Renal cortical epithelial cell (primary cell): ENCODE measurements at places on chromosomes 2 and 18.
A peak's percentile ranks its signal among the peaks of the same experiment; 100 is the strongest.

GRCh38 chr2:188345020-188345419, 53.3 kb downstream of the GULP1 start:
- peak; percentile 12 for DNase-seq

DNA sequence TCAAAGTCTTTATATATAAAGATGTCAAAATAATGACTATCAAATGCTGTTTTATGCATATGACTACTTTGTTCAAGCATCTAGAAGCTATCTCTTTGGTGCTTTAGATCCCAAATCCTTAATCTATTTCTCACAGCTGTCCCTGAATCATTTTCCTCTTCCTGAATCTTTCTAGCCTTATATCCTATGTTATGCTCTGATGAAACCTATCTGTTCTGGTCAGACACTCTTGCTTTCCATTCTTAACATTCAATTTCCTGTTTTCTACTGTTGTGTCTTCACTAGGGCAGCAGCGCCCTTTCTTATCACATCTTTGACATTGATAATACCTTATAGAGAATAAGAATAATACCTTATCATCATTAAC, 6.3 kb upstream of the PARD3B start:
- no peak for DNase-seq

GRCh38 chr2:6309415-6310255, 556.1 kb downstream of the CMPK2 start:
- DNase-seq = no peak

DNA sequence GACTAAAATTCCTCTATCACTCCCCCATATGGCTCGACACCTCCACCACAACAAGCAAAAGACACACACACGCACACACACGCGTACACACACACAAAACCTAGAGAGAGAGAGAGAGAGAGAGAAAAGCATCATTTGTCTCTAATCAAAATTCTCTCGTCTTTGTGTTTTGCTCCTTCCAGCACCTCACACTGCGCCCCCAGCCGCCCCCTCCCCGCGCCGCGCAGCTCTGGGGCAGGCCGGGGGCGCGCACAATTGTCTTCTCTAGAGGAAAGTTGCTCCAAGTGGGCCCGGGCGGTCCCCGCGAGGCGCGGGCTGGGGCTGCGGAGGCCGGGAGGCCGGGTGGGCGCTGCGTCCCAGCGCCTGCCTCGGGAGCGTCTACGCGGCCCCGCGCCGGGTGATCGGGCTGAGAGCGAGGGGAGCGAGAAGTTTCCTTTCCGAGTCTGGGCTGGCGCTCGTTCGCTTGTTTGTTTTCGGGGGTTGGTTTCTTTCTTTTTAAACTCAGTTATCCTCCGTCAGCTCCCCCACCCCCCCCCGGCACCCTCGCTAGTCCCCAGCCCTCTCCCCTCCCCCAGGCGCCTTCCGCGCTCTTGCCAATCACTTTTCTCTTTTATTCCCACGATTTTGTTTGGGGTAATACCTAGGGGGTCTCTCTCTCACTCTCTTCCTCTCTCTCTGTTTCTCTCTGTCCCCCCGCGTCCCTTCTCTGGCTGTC, 4.1 kb downstream of the ZEB2 start:
- DNase-seq = no peak

GRCh38 chr2:209389171-209389618, 34.7 kb upstream of the MAP2 start:
- no peak for DNase-seq

DNA sequence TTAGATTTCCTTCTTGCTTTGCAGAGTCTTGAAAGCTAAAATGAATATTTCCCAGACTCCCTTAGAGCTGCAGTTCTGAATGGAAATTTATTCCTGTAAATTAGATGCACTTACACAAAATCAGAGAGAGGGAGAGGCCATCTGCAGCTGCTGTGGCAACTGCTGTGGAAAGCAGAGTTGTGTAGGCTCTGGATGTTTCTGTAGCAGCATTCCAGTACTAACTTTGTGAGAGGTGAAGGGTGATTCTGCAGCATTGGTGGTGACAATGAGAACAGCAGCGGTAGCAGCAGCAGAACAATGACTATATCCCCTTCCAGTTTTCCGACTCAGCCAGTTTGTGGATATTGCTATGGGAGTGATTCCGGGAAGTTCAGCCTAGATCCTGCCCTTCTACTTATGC, 433.0 kb upstream of the REG3G start:
- DNase-seq = no peak

DNA sequence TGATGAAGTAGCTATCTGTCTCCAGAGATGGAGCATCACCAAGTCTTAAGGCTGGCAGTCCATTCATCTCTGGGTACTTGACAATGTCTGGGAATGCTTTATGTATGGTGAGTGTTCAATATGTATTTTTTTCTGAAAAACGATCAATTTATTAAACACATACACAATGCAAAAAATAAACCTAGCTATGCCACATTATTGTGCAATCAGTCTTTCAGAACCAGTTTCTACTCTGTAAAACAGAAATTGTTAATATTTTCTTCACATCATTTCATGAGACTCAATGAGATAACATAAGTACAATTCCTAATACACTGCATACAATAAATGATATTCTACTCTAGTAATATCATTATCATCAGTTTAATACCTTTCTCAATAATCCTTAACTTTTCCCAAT, 122.5 kb downstream of the PIGN start:
- no peak for DNase-seq

DNA sequence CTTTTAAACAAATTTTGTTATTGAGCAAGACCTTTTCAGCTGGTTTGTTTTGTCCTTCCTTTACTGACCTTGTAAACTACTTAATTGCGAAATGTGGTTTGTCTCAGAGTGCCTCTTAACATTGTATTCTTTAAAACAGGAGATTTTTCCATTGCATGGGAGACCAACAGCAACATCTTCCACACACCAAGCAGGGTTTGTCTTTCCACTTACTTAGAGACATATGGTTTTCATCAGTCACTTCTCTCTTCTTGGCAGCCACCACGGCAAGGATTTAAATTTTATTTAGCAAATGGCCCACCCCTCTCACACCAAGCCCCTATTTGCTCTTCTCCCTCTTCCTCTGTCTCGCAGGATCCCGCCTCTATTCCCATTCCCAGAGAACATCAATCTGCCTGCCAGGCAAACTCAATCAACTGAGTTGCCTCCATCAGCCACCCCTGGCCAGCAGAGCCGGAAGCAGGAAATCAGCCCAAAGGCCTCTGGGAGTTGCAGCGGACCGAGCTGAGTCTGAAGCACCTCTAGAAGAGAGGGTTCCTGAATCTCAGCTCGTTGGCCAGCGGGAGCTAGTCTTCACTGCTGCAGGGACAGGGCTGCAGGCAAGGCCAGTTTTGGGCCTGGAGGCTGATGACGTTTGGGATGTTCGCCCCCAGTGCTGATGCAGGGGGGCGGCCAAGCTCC, 11.3 kb upstream of the CIB4 start:
- DNase-seq = peak; percentile 69

- DNase-seq = no peak
Measured at GRCh38 chr2:122804494-122804893, 1049.0 kb downstream of the TSN start.

DNA sequence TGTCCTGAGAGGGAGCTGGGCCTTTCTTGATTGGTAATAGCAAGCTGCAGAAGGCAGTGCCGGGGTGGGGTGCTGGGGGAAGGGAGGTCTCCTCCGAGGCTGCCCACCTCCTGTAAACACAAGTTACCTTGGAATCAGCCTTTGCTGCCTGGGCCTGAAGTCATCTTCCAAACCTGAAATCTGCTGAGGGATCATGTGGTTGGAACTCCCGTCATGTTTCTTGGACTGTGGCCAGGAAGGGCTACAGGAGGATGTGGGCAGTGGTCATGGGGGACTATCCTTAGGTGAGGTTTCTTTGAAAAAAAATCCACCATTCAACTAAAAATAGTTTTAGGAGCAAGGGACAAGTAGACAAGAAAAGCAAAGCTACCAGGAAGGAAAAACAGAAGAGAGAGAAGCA, 74.2 kb downstream of the CDK15 start:
- no peak for DNase-seq

- peak; percentile 30 for DNase-seq
Measured at GRCh38 chr2:38039121-38039910, 36.6 kb downstream of the CYP1B1 start.

- DNase-seq = no peak
Measured at GRCh38 chr18:68499141-68499540, 215.8 kb downstream of the TMX3 start.

GRCh38 chr2:227717687-227718567, at the start of gene SLC19A3:
Gene SLC19A3 (minus strand): TSS chr2:227718028. CDS start chr2:227702318, 15,710 bp downstream.
- DNase-seq = peak; percentile 82

GRCh38 chr2:174794851-174795374, 30.6 kb upstream of the CHRNA1 start:
- no peak for DNase-seq

DNA sequence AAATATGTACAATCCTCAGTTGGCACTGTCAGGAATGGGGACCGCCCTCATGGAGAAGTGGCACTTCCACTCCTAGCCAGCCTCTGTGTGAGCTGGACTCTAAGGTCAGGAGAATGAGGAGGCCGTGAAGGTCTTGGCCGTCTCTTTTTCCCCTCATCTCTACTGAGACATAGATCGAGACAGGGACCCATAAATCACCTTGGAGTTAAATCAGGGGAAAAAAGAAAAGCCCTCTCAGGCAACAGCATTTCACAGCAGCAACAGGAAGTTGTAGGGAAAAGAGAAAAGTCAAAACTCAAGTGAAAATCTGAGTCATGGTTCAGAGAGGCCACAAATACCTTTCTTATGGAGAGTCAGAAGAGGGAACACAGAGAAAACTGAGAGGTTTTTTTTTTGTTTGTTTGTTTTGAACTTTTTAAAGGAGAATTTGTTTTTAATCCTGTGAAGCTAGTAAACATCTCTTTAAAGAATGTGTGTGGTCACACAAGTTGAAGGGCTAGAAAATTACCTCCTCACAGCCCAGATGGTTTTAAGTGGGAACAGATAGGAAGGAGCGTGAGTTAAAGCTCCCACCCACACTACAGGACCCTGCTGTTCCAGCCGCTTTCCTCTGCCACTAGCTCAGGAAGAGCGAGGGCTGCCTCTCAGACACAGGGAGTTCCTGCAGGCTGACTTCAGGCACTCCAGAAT, 30.6 kb upstream of the CYP1B1 start:
- peak; percentile 91 for DNase-seq

DNA sequence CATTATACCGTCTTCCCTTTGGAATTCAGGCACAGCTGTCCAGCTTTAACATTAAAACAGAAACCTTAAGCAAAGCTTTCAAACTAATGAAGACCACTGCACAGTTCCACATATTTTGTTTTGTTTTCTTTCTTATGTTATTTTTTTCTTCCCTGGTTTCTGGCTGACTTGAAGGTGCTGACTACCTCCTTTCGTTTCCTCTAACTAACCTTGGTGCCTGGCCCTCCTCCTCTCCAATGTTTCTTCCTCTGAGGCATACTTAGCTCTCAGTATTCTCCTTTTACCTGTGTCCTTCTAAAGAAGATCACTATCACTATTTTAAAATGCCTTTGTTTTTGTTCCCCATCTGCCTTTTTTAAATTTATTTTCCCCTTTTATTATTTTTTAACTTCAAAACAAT, 433.3 kb upstream of the SPHKAP start:
- no peak for DNase-seq

DNA sequence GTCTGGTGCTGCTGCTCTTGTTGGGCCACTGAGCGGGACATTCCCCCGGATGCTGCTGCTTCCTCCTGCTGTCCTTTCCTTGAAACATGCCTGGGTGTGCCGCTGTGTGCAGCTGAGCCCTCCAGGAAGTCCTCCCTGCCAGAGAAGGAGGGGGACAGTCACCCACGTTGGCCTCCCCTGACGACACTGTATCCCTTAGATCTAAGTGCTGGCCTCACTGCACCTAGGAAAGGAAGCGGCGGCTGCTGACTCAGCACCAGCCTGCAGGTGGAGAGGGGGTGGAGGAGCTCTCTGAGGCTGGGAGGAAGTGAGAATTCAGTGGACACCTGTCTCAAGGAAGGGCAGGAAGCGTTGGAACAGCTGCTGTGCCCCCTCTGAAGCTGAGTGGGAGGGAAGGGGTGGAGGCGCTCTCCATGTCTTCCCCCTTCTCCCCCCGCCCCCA, 239.8 kb downstream of the HAUS1 start:
- peak; percentile 18 for DNase-seq

- DNase-seq = no peak
Measured at GRCh38 chr2:230664128-230664527, 48.5 kb upstream of the CAB39 start.

- DNase-seq = peak; percentile 33
Measured at GRCh38 chr2:169693360-169693759, 845 bp downstream of the CFAP210 start.

DNA sequence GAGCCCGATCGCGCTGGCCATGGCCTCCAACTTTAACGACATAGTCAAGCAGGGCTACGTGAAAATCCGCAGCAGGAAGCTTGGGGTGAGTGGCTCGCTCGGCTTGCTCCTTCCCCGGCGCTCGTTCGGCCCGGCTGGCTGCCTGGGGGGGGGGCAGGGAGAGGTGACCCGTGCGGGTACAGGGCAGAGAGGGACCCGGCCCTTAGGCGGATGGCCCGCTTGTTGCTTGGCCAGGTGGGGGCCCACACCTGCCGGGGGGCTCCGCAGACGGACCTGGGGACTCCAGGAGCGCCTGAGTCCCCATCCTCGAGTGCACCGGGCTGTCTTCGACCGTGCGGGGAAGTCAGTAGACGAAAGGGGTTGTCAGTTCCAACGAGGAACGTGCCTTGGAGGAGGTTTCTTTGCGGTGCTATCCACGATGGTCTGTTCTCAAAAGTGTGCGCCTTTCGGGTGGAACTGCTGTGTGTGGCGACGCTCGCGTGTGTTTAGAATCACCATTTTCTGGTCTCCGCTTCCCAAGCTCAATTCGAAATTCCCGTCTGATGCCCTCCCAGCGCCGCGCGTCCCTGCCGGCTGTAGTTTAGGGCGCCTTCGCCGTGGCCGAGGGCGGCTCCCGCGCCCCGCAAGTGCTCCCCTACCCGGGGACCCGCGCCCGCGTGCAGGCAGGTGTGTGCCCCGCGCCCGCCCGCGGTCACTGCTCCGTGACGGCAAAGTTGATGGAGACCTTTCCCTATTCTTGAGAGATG, 711 bp downstream of the DOK6 start:
- DNase-seq = no peak

DNA sequence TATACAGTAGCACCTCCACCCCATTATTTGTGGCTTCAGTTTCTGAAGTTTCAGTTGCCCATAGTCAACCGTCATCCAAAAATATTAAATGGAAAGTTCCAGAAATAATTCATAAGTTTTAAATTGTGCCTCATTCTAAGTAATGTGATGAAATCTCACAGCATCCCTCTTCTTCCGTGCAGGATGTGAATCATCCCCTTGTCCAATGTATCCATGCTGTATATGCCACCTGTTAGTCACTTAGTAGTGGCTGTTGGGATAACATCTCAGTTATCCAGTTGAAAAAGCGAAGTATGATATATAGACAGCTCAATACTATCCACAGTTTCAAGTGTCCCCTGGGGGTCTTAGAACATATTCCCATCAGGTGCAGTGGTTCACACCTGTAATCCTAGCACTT, 119.1 kb upstream of the OTX1 start:
- no peak for DNase-seq

DNA sequence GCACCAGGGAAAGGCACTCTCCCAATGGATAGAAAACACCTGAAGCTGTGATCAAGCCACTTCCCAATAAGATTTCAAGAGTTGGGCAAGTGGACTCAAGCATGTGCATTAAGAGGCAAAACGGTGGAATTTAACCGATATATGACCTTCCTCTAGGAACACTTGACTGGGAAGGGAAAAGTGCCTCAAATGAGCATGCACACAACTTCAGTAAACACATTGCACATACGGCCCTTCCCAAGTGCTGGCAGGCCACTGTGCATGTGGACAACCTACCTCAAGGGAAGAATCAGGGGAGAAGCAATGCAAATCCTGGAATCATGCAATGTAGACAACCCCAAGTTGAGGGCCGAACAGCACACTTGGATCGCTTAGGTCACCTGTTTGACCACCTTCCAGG, 23.9 kb upstream of the SH3RF3 start:
- no peak for DNase-seq

GRCh38 chr2:43127208-43127940, 99.0 kb downstream of the ZFP36L2 start:
- DNase-seq = no peak
